Esophagus squamous epithelium (tissue), 5 donors: ENCODE measurements at places on chromosomes 5 and 9. TPM values are rescaled to one million over a fixed set of nuclear protein-coding genes. Genes with fewer than 3 reads are reported as not detected.

Gene LPAR1
- 7.8 TPM for total RNA-seq

Gene PLK2
- total RNA-seq, result 156 TPM

Gene RASEF
- 11.8 TPM for total RNA-seq

Gene PAEP
- total RNA-seq, result not detected

Gene PTGR1
- total RNA-seq, result 176 TPM

Gene GFI1B
- 0.57 TPM for total RNA-seq

Gene PITX1
- 1,232 TPM for total RNA-seq

Gene GPR21
- not detected for total RNA-seq
